ENCODE measurements at places on chromosomes 2 and 18. TPM values are rescaled to one million over a fixed set of nuclear protein-coding genes. Genes with fewer than 3 reads are reported as not detected.
A peak's percentile ranks its signal among the peaks of the same experiment; 100 is the strongest.

- H3K36me3 ChIP-seq = peaks cover 9% of the 10 kb centered on the region
- peaks cover 65% of the 10 kb centered on the region for H3K4me1 ChIP-seq
- H3K4me3 ChIP-seq = no peak overlapping the region
- H3K27me3 ChIP-seq = no peaks in the 10 kb centered on the region
These were observed 109.2 kb downstream of the DYSF start for GRCh38 chr2:71562518-71562917.

DNA sequence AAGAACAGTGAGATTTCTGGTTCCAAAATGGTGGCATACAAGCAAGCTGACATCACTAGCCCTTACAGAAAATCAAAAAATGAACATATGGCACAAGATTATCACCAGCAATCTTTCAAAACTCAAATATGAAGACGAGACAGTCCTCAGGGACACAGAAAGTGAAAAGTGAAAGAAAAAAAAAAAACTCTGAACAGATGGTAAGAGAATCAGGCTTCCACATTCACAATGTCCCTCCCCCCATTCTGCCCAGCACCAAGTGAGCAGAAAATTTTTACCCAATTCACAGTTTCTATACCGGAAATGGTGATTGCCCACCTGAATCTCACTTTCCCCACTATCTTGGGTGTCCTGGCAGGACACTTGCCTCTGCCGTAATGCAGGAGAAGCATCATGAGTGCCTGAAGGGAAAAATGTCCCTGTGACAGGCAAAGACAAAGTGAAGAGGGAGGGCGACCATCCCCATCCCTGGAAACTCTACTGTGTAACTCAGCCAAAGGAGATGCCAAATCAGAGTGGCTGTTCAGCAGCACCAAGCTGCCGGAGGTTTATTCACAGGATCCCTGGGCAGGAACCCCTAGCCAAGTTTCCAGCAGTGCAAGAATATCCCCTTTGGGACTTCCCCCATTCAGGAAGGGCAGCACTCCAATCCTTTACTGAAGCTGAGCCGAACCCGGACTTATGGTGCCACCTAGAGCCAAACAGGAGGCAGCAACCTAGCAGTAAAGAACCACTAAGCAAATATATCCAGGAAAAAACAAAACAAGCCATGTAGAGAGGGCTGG lies 312.2 kb downstream of the LRATD1 start:
- H3K27me3 ChIP-seq = peaks cover 9% of the 10 kb centered on the region
- H3K4me3 ChIP-seq = no peak overlapping the region
- no peak overlapping the region for H3K27ac ChIP-seq
- H3K36me3 ChIP-seq = peaks cover 1% of the 10 kb centered on the region
- no peak for DNase-seq

DNA sequence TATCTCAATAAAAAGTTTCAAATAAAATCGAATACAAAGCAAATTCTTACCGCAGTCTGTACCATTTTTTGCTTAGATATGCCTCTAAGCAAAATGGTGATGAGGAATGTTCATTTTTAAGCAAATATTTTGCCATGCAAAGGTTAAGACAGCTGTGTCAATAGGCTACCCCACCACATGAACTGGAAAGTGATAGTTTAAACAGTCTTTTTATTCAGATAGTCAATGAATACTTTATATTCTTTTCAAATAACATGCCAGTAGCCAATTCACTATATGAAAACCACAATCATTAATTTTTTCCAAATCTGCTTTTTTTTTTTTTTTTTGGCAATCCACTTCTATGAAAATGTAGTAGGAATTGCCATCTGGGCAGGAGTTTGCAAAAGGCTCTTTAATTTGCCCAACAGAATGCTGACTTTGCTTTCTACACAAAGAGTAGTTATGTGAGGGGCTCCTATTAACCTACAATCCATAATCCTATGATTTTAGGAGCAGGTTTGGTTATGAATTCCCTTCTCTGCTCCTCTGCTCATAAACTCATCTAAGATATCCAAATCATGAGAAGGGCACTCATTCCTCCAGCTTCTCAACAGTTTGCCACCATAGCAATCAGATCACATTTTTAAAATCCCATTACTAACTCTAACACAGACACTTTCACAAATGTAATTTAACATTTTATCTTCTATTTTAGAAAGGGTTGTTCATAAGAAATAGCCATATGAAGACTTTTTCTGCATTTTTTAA lies 69.2 kb downstream of the SLC40A1 start:
- DNase-seq = no peak
- H3K4me1 ChIP-seq = peaks cover 4% of the 10 kb centered on the region
- H3K36me3 ChIP-seq = peaks cover 7% of the 10 kb centered on the region
- no peaks in the 10 kb centered on the region for H3K27me3 ChIP-seq
- no peak overlapping the region for H3K27ac ChIP-seq
- no peak overlapping the region for H3K4me3 ChIP-seq

DNA sequence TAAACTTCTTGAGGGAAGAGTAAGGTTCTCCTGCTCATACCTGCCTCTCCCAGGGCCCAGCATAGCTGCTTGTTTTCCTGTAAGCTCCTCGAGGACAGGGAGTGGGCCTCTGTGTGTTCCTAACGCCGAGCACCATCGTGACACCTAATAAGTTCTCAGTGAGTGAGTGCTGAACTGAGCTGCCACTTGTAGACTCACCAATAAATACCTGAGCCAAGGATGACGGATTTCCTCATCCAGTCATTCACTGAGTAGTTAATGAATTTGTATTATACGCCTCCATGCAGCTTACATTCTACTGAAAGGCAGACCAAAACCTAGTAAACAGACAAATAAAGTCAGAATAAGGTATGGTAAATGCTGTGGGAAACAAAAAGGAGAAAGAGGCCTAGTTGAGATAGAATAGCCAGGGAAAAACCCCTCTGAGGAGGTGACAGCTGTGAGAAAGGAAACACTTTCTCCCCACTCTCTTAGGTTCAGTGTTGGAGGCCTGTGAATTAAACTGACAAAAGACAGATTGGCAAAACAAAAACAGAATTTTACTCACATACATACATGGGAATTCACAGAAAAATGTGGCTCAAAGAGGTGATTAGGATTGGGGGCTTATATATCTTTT lies 138.6 kb downstream of the B3GNT2 start:
- H3K4me3 ChIP-seq = no peak overlapping the region
- H3K27me3 ChIP-seq = no peaks in the 10 kb centered on the region
- H3K27ac ChIP-seq = no peak overlapping the region
- H3K36me3 ChIP-seq = no peaks in the 10 kb centered on the region

DNA sequence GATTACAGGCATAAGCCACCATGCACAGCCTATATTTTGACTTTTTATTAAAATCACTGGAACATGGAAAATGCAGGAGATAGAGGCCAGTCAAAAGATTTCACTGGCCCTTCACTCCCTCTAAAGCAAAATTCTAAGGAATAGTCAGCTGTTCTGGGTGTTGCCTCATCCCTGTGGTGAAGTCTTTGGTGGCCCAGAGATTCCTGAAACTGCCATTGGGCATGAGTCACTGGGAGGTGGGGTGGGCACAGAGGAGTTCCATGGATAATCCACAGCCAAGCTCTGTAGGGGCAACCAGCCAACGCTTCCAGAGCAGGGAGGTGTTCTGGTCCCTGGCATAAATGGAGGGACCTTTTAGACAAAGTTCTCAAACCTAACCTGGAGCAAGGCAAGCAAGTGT lies 89.7 kb upstream of the TTC39C start:
- H3K27me3 ChIP-seq = peaks cover 9% of the 10 kb centered on the region
- no peaks in the 10 kb centered on the region for H3K36me3 ChIP-seq
- no peak overlapping the region for H3K4me3 ChIP-seq
- no peak for DNase-seq
- H3K4me1 ChIP-seq = peaks cover 10% of the 10 kb centered on the region

DNA sequence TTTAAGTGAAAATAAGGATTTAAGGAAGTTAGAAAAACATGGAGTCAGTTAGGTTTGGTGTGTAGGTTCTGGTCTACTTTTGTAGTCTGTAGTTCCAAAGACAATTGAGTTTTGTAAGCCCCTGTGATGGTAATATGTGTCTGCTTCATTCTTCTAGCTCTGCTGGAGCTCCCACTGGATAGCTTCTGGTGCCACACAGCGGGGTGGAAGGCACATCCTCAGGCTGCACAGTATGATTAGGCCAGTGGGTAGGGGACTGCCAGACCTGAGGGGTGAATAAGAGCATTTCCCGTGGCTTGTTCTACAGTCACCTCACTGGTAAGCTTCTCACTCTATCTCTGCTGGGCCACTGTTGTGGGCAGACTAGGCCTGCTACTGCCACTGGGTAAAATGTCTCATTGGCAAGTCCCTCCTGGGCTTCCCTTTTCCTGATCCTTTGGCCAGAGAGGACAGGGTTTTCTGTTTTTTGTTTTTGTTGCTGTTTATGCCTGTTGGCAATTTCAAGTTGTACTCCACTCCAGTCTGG lies 44.5 kb downstream of the TMEM131 start:
- H3K27ac ChIP-seq = peak overlapping the region; percentile 90
- no peaks in the 10 kb centered on the region for H3K36me3 ChIP-seq
- no peak for DNase-seq

DNA sequence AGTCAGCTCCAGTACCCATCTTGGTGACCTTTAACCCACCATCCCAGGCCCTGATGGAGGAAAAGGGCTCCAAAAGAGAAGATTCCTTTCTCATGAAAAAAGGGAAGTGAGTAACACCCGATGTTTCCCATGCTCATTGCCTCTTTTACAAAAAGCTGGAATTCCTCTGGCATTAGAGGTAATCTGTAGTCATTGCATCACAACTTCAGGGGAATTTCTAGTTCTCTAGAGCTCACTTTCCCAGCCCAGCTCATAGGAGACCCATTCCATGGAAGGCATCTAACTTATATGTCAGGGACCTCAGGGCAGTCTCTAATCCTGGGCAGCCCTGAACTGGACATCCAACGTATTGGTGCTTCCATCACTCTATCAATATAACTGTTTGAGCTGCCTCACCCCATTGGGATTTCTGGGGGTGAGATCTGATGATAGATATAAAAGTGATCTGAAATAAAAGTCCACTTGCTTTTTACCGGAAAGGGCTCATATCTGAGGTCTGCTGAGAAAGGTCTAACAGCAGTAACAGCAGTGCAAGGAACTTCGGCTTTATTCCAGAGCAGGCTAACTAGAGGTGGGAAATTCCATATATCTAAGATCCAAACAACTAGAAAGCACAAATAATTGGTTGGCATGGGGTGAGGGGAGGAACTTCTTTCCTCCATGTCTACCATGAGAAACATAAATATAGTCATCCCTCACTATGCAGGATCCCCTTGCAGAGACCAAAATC lies 106.1 kb downstream of the ETAA1 start:
- peaks cover 2% of the 10 kb centered on the region for H3K4me1 ChIP-seq
- no peaks in the 10 kb centered on the region for H3K27me3 ChIP-seq
- no peak overlapping the region for H3K4me3 ChIP-seq
- no peak for DNase-seq
- no peak overlapping the region for H3K27ac ChIP-seq

DNA sequence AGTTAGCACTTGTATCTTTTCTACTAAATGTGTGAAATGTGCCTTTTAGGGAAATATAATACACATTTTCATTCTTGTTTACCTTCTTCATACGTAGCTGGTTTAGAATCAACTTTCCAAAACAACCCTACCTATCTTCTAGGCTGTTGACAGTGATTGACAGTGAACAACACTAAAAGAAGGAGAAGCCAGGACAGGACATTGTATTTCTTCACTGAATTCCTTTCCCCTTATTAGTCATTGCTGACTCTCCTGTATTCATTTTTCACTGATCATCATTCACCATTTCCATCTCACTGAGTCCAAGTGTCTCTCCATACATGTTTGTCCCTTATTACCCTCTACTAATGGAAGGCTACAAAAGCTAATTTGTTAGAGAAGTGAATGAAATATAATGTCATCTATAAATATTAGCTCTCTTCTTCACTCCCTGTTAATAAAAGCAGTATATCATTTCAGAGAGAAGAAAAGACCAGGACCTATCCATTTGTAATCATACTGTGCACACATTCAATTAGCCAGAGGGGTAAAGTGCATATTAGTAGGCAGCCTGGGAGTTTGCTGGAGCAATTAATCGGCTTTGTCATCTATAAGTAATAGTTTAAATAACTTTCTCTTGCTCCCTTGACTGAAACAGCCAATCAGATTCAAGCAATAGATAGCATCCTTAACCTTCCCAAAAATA lies 192.5 kb upstream of the FOSL2 start:
- no peaks in the 10 kb centered on the region for H3K27me3 ChIP-seq
- no peak for DNase-seq
- peaks cover 5% of the 10 kb centered on the region for H3K4me1 ChIP-seq

DNA sequence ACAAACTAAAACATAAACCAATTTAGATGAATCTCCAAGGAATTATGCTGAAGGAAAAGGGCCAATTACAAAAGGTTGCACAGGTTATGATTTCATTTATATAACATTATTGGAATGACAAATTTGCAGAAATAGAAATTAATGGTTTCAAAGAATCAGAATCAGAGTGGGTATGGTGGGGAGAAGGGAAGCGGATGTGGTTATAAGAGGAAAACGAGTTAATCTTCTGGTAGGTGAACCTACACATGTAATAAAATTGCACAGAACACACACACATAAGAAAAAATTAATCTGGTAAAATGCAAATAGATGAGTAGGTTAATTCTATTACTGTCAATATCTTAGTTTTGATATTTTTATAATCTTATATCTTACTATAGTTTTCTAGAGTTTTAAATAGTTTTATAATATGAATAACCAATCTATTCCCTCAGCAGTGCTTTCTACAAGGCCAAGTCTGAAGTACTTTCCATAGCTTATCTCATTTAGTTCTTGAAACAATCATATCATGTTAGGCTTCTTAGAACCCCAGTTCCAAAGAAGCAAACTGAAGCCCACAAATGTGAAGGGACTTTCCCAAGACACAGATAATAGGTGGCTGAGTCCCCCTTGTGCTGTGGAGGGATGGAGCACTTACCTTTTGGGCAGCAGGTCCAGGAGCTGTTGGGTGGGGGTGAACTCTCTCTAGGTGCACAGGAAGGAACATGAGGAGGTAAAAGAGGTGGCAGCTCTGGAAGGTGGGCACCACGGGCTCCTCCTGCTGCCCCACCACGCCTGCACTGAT lies 31.5 kb downstream of the ZNF519 start:
- no peak for DNase-seq
- no peaks in the 10 kb centered on the region for H3K4me1 ChIP-seq
- H3K36me3 ChIP-seq = peaks cover 11% of the 10 kb centered on the region

- no peak overlapping the region for H3K27ac ChIP-seq
- no peak for DNase-seq
- no peaks in the 10 kb centered on the region for H3K36me3 ChIP-seq
- H3K27me3 ChIP-seq = peaks cover 14% of the 10 kb centered on the region
- no peaks in the 10 kb centered on the region for H3K4me1 ChIP-seq
- H3K4me3 ChIP-seq = no peak overlapping the region
These were observed 59.1 kb downstream of the TPO start for GRCh38 chr2:1472350-1472749.

DNA sequence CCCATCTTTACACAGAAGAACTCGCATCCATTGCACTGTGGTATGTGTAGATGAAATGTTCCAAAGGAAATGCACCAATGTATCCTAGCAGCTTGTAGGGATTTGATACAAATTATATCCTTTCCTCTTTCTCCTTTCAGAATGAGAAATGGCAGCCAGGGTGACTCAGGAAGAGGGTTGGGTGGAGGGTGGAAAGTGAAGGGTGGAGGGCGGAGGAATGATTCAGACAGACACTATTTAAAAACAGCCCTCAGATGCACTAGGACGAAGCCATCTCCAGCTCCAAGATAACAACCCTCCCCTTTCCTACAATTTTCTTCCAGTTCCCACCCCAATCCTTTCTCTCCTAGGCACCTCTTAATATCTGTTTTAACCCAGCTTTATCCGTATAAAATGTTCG lies 96.2 kb upstream of the STK39 start:
- no peaks in the 10 kb centered on the region for H3K36me3 ChIP-seq
- peak overlapping the region; percentile 19 for H3K27ac ChIP-seq
- no peak for DNase-seq
- H3K27me3 ChIP-seq = no peaks in the 10 kb centered on the region
- no peak overlapping the region for H3K4me3 ChIP-seq

The DCDC2C gene
- not detected for total RNA-seq

The OST4 gene
- 494 TPM for total RNA-seq

The SEPTIN10 gene
- 90.9 TPM for total RNA-seq
